ENCODE measurements at places on chromosomes 6 and 20.

DNA sequence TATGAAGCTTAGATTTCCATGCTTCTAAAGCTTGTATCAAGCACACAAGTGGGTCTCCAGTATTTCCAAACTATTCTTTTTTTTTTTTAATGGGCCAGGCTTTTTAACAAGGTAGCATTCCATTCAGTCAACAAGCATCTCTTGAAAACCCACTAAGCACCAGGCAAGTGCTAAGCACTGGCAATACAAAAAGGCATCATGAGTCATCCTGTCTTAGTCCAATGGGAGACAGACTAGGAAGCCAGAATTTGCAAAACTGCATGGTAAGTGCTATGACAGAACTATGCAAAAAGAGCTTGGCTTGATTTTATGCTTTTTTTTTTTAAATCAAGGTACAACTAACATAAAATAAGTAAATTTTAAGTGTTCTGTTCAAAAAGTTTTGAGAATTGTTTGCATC, 109.3 kb upstream of the DST start:
- DNase-seq = no peak

- DNase-seq = no peak
Observed at GRCh38 chr6:35078226-35078850, 62.8 kb downstream of the TCP11 start.

DNA sequence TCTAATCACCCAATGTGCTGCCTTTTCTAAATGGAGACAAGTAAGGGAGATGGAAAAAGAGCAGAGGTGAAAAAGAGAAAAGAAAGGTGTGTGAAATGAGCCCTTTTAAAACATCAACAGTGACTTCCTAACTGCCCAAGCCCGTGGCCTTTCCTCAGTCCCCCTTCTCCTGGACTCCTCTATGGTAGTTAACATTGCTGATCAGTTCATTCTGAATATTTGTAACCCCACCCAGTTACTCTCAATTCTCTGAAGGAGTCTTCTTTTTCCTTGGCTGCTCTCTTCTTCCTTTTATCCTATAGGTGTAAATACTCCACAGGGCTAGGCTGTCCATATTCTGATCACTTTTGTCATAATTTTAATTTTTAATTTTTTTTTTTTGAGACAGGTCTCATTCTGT, 27.1 kb downstream of the TAF11 start:
- DNase-seq = no peak

DNA sequence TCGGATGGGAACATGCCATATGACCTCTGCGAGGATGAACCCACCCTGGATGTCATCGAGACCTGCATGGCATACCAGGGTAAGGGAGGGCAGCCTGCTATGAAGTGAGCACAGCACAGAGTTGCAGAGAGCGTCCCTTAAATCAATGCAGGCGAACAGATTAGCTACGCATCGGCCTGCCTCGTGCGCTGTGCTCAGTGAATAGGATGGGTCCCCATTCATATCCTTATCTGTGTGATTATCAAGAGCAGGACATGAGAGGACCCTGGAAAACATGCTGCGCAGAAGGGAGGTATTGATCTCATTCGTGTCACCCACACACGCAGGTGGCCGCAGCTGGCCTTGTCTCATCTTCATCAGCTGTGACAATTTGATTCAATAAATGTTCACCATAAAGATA, 25.6 kb upstream of the FAM83D start:
- no peak for DNase-seq

DNA sequence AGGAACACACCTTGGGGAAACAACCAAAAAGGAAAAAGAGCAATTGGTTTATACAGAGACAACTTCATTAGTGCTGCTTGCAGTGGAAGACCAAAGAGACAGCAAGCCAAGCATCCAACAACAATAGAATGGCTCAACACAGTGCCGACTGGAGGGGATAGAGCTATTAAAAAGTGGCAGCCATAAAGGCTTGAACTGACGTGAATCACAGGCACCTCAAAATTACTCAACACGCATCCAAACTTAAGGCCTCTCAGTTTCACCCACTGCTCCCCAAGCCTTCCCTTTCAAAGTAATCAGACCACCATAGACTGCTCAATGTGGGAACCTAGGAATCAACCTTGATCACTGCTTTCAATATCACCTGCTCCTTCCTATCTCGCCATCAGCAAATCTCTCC, 9.7 kb downstream of the TNFRSF21 start:
- DNase-seq = no peak

- DNase-seq = no peak
Observed at GRCh38 chr6:14177413-14178082, 60.0 kb downstream of the CD83 start.

DNA sequence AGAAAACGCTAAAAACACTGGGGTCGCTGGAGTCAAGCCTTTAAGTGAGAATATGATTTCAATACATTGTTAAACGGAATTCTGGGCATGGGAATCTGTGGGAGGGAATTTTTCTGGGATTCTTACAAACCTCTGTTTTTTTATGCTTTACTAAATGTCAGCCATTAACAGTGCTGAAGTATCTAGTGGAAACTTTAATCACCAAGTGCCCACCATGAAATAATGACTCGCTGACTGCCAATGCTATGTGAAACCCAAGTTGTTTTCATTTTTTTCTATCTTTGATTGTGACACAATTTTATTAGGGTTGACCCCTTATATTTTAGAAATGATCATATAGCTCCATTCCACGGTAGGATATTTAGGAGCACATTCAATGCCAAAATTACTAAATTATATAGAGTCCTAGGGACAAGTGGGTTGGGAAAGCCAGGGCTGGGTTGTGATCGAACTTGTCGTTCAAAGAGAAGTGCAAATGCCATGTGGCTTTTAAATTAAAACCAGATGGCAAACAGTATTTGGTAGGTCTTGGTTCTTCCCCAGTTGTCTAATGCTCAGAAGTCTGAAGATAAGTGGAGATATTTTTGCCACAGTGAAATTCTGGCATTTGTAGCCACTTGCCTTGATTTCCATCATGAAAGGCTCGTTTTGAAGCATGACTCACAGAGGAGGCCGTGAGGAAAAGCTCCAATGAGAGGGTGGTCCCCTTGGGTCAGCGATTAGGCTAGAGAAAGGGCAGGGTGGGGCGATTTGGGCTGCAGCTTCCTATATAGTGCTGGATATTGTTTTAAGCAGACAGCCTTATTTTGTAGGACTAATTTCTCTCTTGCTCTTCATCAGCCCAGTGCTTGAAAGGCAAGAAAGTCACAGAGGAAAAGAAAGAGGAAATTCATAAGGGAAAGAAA, 254.4 kb upstream of the JAG1 start:
- no peak for DNase-seq

- DNase-seq = no peak
Observed at GRCh38 chr20:49642816-49643215, 70.9 kb downstream of the B4GALT5 start.

GRCh38 chr6:138765896-138766655, 7.5 kb upstream of the CCDC28A start:
- no peak for DNase-seq

GRCh38 chr6:100184473-100184872, 190.4 kb upstream of the MCHR2 start:
- no peak for DNase-seq

GRCh38 chr6:30357678-30358540, 13.0 kb downstream of the RPP21 start:
- no peak for DNase-seq

DNA sequence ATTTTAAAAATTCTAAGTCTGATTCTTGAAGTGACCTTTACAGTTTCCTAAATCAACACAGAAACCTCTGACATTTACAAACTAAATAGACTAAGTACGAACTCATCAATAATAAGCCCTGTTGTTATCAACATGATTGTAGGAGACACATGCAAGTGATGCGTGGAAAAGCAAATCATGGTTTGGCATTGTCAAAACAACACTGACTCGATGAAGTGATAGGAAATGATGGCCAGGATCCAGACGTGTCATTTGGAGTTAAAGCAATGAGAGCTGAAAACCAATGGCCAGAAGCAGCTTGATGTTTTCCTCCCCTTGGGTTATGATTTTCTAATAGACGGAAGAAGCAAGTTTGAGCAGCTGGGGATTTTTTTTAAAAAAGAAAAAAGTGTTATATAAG, 117.4 kb upstream of the FAM184A start:
- no peak for DNase-seq

DNA sequence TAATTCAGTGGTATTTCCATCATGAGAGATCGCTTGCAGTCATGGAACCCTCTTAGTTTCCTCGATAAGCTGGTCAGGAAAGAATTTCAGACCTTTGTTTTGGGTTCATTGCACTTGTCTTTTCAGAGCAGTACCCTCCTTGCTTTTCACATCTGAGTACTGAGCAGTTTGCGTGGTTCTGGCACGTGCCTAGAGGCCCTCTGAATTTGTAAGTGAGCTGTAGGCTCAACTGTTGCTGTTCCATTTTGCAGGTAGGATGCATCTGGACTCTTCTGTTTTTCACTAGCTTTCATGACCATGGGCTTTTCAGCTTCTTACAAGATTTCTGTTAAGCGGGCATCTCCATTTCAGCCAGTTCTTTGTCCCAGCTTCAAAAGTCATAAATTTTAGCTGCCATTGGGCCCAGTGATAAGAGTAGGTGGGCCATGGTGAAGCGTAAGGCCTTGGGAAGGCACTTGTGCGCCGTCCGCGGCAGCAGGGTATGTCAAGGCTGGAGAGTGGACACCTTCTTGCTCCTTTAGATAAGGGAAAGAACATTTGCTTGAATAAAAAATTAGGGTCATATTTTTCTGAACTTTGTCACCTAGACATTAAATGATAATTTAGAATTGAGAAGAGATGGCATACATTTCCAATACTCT, 35.8 kb downstream of the HIVEP1 start:
- DNase-seq = no peak

- no peak for DNase-seq
Observed at GRCh38 chr6:149190224-149190831, 127.2 kb upstream of the TAB2 start.

DNA sequence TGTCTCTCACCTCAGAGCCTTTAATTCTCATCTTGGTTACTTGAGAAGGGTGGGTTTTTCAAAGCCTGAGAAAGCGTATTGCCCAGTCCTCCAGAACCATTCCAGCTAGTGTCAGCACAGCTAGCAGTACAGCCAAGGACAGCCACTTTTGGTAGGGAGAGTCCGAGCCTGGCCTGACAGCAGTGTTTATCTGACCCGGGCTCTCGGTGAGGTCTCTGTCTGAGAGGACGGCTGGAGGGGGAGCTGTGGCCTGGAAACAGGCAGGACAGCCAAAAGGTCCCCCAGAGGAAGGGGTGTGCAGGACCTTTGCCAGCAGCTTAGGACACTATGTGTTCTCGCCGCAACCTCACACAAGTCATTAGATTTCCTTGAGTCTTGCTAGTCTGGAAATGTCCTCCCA, 38.8 kb downstream of the LYRM2 start:
- no peak for DNase-seq

GRCh38 chr6:164928057-164928727, 381.2 kb downstream of the C6orf118 start:
- no peak for DNase-seq

DNA sequence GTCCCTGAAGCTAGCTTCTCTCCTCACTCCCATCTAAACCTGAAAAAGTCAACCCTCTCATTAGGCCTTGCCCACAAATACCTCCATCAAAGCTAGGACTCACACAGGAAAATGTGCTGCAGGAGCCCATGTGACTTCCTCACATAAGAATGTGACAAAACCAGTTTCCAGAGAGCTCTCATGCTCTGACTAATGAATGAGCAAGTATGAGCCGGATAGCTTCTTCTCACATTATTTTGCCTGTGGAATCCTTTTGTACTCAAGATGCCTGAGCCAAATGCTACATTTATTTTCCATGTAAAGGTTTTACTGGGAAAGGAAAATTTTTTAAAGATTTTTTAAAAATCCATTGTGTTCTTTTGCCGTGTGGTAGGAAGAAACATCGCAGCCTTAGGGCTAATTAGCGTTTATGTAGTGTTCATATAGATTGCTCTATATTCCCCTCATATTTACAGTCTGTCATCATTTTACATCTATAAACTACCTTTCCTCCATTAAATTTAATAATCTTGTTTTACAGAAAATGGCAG, 68.6 kb upstream of the CCN6 start:
- no peak for DNase-seq

DNA sequence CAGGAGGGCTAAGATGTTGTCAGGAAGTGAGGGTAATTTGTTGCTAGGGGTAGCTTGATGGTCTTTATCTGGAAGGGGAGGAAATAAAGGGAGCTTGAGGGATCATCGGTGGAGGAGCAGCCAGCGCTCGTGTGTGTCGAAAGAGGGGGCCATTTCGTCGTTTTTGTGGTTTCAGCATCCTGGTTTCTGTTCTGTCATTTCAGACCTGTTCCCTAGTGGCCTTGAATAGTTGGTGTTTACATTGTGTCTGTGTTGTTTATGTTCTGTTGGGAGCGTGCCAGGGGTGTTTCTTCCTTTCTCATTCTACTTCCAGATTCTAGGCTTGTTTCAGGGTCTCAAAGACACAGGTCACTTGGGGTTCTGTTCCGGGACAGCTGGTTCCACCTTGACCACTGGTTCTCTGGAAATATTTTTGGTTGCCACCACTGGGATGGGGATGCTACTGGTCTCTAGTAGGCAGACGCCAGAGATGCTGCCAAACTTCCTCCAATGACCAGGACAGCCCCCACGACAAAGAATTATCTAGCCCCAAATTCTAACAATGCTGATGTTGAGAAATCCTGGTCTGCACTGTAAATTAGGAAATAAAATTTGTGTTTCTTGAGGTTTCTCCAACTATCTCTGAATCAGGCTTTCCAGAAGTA, 113.9 kb upstream of the NAA20 start:
- peak; percentile 77 for DNase-seq

- no peak for DNase-seq
Observed at GRCh38 chr20:48941467-48941866, 20.0 kb downstream of the ARFGEF2 start.

GRCh38 chr6:91135406-91136103, 548.7 kb upstream of the MAP3K7 start:
- DNase-seq = no peak

GRCh38 chr6:31128093-31128676, 7.9 kb upstream of the CDSN start:
- DNase-seq = no peak

GRCh38 chr6:35248300-35248699, 11.2 kb upstream of the ZNF76 start:
- no peak for DNase-seq

DNA sequence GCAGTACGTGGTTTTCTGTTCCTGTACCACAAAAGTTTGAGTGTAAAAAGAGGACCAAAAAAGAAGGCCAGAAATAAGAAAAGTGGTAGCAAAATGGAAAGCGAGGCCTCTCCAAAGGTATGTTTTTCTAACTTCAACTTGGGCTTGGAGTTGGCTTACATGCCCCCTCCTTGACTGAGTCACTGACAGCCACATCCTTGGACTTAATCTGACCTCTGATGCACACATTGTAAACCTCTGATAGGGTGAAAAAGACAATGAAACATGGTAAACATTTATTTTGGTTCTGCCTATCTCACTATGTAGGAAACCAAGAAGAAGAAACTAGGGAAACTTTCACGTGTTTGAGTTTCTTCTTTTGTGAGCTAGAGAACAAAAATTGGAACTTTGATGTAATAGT, 503.2 kb upstream of the ID4 start:
- no peak for DNase-seq

DNA sequence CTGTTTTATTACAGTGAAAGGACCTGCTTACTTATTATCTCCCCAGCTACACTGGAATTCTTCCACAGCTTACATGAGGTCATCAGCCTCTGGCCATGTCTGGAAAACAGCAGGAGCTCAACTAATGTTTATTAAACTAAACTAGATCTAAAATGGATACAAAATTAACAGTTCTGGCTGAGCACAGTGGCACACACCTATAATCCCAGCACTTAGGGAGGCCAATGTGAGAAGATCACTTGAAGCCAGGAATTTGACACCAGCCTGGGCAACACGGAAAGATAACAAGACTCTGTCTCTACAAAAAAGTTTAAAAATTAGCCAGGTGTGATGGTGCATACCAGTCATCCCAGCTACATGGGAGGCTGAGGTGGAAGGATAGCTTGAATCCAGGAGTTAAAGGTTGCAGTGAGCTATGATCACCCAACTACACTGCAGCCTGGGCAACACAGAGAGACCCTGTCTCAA, 220.8 kb upstream of the MARCKS start:
- DNase-seq = no peak

Data from SIG-M5 (cell line).